CD4-positive, alpha-beta T cell treated with Interleukin-1 beta for 1 hour (primary cell): ENCODE measurements at places on chromosomes 1 and 21.

DNA sequence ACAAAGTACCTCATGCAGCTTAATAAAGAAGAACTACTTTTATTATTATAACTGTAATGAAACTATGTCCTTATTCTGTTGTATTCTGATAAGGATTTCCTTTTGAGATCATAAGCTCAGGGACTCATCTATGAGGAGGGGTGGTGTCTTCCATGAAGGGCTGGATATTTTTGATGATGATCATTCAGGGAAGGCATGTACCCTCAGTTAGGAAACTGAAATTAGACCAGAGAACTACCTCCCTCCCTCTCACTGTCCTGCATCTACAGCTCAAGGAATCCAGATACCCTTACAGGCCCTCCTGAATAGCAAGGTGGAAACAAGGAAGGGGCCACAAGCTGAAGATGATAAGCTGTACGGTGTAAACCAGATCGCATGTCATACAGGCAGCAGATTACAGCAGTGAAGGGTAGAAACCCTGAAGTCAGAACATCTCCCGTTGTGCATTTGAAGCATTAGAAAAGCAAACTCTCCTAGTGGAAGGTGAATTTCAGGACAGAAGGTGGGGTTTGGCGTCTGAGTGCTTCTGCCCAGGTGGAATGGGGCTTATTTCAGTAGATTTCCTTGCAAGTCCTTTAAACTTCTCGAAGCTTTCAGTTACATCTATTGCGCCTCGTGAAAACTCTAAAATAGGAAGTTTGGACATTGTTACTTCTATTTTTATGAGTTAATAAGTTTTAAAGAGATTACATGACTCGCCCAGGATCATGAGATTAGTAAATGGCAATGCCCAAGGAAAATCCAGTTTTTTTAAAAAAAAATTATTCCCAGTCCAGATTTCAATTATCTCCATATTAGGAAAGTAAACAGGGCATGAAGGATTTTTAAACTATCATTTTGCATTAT lies 101.1 kb upstream of the HNRNPU start:
- no peak for DNase-seq

GRCh38 chr1:161869291-161869690 lies 103.2 kb downstream of the ATF6 start:
- DNase-seq, result no peak

- DNase-seq, result no peak
These were observed 175.7 kb downstream of the HHIPL2 start for GRCh38 chr1:222372221-222372620.

DNA sequence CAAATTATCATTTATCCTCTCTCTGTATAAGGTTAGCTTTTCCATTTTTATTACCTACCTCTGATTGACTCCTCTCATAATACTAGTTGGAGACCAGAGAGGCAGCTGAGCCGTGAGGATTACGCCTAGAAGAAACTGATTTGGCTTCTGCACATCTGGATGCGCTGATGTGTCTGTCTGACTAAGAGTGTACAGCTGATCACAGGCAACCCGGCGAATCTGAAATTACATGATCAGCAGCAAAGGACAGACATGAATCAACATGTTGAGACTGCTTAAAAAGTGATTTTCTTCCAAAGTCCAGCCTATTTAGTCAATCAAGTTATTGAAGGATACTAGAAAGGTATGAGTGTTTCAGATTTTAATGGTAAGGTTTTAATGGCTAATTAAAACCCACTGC lies 81.2 kb downstream of the PCSK9 start:
- no peak for DNase-seq

- no peak for DNase-seq
These were observed 49.7 kb upstream of the IFI44L start for GRCh38 chr1:78570539-78570938.

- DNase-seq, result no peak
These were observed 25.3 kb upstream of the IPP start for GRCh38 chr1:45775794-45776193.

DNA sequence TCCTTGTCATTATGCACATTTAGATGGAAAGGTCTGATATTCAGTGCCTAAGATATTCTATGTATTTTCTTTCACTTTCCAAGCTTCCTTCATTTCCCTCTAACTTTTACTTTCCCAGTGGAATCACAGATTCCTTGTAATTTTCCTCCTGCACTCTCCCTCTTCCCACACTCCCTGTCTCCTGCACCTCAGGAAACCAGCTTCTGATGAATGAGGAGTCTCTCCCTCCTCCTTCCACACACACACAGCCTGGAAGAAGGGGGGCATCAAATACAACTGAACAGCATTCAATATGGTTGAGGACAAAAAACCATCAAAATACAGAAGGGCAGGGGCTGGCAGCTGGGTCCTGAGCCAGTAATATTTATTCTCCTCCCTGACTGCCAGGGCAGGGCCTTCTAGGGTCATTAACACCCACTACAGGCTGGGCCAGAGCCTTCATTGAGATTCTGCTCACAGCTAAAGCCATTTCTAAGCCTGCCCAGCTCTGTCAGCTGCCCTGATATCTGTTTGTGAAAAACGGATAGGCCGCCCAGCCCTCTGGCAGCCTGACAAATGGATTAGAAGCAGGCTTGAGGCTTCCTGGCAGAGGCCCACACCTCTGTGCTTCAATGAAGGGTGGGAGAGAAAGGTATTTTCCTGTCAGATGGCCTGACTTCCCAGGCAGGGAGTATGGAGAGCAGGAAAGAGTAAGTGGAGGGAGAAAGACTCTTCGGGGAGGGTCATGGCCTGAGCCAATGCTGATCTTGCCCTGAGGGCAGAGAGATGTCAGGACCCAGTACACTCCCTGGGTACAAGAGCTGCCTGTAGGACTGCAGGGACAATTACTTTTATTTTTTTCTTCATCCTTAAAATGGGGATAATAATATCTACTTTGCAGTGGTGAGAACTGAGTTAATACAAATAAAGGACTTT lies 138.9 kb upstream of the SPATA6 start:
- no peak for DNase-seq

- no peak for DNase-seq
These were observed 9.9 kb upstream of the RIPK4 start for GRCh38 chr21:41776778-41777177.

DNA sequence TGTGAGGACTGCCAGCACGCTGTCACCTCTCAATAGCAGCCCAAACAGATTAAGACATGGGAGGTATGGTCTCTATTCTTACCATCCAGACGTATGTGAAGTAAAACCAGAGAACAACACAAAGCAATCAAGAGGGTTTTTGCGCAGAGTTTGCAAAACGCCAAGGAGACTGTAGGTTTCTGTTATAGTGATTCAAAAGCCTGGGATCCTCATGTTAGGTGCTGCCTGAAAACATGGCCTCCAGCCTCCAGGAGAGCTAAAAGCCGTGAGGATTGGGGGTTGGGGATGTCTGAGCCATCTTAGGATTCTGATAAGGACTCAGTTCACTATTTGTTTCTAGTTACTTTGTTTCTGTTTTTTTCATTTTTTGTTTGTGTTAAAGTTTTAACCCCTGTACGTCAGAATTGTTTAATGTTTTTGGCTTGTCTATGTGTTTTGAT lies 4.2 kb upstream of the CCT8 start:
- no peak for DNase-seq

- no peak for DNase-seq
These were observed 62.9 kb downstream of the GADD45A start for GRCh38 chr1:67747671-67748546.

- DNase-seq, result no peak
These were observed 20.0 kb upstream of the GPR153 start for GRCh38 chr1:6280761-6281451.

DNA sequence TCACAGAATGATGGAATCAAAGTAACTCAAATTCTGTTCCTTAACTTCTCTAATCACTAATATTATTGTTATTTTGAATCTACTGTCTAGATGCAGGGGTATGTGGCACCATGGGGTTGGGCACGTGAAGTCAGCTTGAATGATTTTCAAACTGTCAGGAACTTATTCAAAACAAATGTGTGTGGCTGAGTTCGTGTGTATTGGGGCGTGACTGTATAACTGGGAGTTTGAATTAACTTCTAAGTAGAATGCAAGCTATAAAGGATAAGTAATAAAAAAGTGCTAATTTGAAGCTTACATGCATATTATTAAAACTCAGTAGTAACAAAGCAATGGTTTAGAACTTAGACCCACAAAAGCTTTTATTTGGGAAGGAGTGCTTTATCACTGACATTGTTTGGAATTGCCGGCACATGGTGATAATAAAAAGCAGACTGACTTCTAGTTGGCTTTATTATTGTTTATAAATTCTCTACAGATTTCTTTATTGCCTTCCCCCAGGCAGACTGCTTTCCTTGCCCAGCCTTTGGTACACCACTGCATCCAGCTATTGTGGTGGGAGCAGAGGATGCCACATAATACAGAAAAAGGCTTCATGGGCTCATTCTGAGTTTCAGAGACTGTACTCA lies 84.3 kb downstream of the TENT5C start:
- DNase-seq, result no peak

DNA sequence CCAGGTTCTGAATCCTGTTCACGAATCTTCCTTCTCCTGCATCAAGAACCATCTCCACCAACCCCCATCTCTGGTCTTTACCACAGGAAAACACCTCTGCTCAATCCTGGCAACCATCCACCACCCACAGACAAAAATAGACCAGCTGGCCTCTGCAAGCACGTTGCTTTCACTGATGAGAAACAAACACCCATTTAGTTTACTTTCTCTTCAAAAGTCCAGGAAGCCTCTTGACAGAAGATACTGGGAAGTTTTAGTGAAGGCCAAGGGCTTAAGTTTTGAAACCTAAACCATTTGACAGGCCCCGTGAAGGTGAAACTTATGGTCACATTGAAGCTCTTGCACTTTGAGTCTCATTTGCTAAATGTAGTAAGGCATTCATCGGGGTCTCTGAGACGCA lies 122.6 kb upstream of the PPP2R5A start:
- DNase-seq, result no peak

DNA sequence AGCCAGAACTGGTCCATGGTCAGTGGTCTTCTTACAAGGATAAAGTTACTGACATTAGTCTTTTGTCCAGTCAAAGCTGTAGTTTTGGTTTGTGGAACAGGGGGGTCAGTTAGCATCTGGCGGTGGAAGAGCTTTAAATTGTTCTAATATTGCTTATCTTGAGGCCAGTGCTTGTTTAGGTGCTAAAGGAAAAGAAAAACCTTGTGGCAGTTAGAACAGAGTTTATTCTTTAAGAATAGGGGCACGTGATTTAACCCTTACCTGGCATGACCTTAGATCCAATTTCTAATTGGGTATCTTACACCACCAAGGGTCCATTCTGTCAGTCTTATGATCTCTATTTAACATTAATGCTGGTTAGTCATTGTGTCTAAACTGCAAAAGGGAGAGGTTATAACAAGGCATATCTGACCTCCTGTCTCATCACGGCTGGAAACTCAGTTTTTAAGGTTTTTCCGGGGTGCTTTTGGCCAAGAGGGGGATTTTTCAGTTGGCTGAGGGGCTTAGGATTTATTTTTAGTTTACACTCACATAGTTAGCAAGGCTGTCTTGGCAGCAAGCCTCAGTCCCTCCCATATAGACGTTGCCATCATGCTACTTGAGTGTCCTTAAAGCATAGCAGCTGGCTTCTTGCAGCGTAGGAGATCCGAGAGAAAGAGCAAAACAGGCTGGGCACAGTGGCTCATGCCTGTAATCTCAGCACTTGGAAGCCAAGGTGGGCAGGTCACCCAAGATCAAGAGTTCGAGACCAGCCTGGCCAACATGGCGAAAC lies 60.1 kb upstream of the FAM89A start:
- DNase-seq, result no peak

DNA sequence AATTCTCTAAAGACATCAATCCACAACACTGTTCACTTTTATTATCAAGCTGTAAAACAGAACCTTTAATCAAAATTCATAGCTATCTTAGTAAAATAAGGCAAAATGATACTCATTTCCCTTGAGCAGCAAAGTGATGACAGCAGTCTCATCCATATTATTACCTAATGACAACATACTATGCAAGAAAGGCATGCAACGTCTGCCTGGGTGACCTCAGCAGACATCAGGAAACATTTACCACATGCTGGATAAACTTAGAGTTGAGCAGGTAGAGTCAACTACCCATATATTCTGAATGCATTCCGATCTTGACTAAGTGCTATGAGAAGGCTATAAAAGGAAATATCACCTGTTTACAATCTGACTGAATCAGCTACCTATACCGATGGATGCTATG lies 145.1 kb downstream of the SIPA1L2 start:
- no peak for DNase-seq

DNA sequence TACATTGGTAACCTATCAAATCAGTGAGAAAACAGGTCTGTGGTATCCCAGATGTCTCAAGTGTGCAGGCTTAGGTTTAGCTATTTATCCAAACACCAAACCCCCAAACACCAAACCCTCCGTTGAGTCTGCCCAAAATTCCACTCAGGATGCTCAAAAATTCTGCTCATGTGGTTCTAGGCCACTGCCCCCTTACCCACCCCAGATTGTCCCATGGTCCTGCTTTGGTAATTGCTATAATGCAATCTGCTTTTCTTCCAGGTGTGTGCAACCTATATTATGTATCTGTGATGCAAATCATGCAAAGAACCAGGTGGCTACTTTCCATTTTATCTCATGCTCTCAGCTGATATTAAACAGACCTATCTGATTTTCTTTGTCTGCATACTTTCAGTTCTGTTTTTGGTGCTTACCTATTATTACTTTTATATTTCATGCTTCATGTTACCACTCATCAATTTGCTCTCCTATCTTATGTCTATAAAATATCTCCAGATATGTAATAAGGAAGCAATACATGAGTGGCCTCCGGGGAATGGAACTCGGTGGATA lies 123.7 kb downstream of the TOMM20 start:
- no peak for DNase-seq

DNA sequence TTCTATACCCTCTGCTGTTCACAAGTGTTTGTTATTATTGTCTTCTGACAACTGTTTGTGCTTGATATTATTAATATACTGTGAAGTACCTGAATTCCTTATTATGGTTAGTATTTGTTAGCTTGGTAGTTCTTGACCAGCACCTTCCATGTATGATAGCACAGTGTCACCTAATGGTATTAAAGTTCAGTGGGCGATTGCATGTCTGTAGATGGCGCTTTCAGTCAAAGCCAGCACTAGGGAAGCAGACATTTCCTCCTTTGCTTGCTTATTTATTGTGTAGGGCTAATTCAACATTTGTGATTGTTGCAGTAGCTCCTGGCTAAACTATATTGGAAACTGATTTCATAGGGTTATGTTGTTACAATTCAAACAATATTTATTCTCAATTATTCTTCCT lies 218.0 kb downstream of the ZP4 start:
- DNase-seq, result no peak

DNA sequence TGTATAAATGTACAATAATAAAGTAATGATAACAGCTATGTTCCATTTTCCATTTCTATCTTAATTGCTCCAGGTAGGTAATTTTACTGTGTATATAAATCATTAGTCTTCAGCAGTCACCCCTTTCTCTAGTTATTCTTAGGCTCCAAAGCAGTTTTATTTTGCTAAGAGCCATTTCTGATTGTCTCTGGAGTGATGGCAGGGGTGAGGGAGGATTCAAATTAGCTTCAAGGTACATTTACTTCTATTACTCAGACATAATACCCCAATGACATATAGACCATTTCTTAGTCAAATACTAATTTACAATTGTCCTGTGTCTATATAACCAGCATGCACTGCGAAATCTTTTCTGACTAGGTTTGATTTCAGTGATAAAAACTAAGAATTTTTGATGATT lies 663.4 kb upstream of the PRMT6 start:
- DNase-seq, result no peak

GRCh38 chr1:228921481-228921880 lies 186.2 kb downstream of the RHOU start:
- DNase-seq, result no peak

GRCh38 chr21:42671778-42672593 lies 18.6 kb downstream of the PDE9A start:
- DNase-seq, result no peak

GRCh38 chr1:228964178-228965089 lies 229.2 kb downstream of the RHOU start:
- no peak for DNase-seq

GRCh38 chr1:6891781-6892579 lies 106.7 kb downstream of the CAMTA1 start:
- no peak for DNase-seq
